ENCODE measurements at places on chromosomes 2 and 18.

DNA sequence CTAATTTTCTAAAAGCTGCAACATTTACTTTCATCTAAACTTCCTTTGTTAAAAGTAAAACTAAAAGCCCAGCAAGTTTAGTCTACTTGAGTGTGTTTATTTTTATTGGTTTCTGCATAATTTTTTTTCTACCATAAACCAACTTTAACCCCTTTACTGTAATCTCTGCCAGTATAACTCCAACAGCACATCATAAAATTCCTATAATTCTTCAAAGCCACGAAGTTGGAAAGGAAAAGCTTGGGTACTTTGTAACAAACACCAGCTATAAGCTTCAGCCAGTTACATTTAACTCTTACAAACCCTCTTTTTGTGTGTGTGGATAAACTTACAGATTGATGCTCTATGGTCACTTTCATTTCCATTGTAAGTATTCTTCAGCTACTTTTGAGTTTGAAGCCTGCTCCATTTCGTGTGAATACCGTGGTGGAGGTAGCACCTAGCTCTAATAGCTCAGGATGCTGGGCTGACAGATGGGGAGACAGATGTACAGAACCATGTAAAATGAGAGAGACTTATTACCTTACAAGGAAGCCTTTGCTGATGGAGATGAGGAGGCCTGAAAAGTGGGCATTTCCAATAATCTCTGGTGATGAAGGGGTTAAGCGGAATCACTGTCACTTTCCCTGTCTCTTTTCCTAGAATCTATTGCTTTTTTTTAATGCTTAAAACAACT lies 42.5 kb downstream of the ZEB2 start:
- DNase-seq = no peak

DNA sequence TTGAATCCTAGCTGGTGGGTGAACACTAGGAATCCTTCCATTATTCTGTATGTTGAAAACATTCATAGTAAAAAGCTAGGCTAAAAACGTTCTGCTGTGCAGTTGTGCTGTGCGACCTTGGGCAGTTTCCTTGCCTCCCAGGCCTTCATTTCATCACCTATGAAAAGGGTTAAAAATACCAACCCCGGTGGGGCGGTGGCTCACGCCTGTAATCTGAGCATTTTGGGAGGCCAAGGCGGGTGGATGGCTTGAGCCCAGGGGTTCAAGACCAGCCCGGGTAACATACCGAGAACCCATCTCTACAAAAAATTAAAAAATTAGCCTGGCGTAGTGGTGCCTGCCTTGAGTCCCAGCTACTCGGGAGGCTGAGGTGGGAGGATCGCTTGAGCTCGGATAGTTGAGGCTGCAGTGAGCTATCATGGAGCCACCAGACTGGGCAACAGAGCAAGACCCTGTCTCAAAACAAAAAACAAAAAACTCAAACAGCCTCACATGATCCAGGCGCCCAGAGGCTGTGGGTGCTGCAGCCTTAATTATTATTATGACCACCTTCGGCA lies 2.9 kb upstream of the RRM2 start:
- DNase-seq = no peak

- DNase-seq = no peak
These were observed 5.9 kb downstream of the GBX2 start for GRCh38 chr2:236162031-236162845.

DNA sequence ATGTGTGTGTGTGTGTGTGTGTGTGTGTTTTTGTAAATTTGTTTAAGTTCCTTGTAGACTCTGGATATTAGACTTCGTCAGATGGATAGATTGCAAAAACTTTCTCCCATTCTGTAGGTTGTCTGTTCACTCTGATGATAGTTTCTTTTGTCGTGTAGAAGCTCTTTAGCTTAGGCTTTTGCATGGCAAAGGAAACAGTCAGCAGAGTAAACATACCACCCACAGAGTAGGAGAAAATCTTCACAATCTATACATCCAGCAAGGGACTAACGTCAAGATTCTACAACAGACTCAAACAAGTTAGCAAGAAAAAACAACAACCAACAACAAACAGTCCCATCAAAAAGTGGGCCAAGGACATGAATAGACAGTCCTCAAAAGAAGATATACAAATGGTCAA lies 336.7 kb upstream of the ATP5MC3 start:
- DNase-seq = no peak

DNA sequence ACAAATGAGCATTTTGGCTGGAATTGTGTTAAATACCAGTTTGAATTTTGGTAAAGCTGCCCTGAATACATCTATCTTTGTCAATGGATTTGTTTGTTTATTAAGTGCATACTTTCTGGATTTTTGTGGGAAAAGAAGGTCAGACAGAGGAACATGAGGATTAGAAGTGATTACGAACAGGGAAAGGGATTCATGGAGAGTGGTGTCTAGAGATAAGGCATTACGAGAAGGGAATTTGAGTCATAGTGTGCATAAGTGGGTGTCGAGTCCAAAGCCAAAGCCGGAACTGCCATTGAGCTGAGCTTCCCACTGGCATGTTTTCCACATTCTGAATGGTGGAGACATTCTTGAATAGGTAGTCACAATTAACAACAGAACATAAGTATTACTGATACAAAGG lies 68.9 kb upstream of the EFEMP1 start:
- DNase-seq = peak; percentile 100

DNA sequence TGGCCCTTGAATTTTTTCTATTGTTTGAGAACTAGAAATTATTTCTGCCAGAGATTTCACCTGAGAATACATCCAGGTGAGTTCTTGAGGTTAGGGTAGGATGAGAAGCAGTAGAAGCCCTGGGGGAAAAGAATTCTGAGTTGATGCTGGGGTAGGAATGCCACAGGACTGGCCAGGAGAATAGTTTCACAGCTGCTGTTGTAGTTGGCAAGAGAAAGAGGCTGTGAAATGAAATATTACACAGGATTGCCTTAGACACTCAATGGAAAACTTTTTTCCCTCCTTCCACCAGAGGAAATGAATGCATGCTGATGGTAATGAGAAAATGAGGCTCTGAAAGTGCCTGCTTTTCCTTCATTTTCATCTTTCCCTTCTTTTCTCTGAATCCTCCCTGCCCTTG lies 54.6 kb downstream of the PRKCE start:
- no peak for DNase-seq

- DNase-seq = peak; percentile 69
These were observed 208.2 kb upstream of the EPHA4 start for GRCh38 chr2:221780281-221780688.

DNA sequence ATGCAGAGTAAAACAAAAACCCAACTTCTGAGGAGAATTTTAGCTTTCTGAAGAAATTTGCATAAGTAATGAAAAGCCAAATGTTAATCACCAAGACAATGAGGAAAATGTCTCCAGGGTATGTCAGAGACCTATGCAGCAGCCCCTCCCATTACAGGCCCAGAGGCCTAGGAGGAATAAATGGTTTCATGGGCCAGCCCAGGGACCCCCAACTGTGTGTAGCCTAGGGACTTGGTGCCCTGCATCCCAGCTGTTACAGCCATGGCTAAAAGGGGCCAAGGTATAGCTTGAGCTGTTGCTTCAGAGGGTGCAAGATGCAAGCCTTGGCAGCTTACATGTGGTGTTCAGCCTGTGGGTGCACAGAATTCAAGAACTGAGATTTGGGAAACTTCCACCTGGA lies 1256.9 kb upstream of the PIK3C3 start:
- no peak for DNase-seq

GRCh38 chr18:39960550-39960949 lies 1994.5 kb upstream of the PIK3C3 start:
- no peak for DNase-seq

- DNase-seq = no peak
These were observed 667 bp downstream of the TRIB2 start for GRCh38 chr2:12717191-12718014.

- DNase-seq = no peak
These were observed 72.5 kb upstream of the APCDD1 start for GRCh38 chr18:10381951-10382350.

- no peak for DNase-seq
These were observed 176.8 kb upstream of the ALKAL2 start for GRCh38 chr2:464562-465309.

DNA sequence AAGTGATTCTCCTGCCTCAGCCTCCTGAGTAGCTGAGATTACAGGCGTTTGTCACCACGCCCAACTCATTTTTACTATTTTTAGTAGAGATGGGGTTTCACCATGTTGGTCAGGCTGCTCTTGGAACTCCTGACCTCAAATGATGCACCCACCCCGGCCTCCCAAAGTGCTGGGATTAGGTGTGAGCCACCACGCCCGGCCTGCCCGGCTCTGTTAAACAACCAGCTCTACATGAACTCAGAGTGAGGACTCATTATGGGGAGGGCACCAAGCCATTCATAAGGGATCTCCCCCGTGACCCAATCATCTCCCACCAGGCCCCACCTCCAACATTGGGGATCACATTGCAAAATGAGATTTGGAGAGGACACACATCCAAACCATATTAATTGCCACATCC lies 8.8 kb downstream of the ATIC start:
- no peak for DNase-seq

DNA sequence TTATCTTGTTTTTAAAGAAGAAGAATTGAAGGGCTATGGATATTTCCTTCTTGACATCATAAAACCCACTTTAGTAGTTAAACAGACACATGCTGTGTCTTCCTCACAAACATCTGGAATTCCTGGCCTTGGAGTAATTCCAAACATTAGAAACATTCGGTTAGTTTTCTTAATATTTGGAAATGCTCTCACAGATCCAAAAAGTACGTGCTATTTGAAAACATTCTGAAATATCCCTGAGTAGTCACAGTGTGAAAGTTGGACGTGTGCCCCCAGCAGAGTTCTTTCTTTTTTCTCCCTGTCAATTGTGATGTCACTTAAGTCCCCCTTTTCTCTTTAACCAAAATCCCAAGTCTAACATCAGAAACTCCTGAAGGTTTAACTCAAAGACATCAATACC lies 91.3 kb downstream of the ANTXR1 start:
- no peak for DNase-seq

GRCh38 chr18:8801263-8801901 lies 96.0 kb downstream of the MTCL1 start:
- DNase-seq = no peak

DNA sequence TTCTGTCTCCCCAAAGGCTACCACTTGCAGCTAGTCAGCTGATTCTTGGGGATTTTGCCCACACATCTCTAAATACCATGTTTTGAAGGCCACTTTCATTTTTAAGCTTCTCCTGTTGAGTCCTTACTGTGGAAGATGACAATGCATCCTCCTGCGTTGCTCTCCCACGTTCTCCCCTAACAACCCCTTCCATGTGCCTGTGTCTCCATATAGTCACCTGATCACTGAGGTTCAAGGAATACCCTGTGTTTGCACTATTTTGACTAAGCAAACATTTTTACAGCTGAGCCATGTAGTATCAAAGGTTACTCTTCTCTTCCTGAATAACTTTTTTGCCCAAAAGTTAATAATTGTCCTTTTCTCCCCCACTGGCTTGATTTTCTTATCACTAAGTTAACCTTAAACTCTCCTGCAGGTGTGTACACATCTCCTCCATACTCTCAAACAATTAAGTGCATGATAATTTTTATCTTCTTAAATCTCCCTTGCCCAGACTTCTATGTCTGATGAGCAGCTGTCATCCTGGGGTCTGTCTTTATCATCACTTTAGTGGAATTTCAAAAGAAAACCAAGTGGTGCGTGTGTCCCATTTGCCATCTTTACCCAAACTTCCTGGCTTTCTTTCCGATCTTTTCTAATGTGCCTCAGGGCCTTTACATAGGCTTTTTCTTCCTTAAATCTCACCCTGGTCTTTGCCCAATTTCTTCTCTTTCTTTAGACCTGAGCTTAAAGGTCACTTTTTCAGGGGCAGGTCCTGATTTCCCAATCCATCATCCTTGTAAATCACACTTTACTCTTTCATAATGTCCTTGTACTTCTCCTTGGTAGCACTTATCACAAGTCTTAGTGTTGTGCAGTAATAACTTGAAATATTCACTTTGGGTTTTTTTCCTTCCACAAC lies 85.2 kb upstream of the SPATS2L start:
- DNase-seq = no peak

DNA sequence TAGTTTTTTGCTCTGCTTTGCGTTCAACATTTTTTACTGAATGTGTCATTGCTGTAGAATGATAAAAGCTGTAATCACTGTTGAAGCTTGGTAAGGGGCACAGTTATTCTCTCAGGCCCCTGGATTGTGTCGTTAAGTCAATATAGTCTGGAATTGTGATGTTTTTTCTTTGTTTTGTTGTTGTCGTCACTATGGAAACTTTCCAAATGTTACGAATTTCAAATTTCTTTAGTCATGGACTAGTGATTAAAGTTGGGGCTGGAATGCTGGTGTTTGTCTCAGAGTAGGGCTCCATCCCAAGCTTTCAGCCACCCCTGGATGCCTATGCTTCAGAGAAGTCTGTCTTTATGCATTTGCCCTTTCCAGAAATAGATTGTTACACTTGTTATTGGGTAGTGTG lies 287.2 kb downstream of the CDH19 start:
- no peak for DNase-seq
